Retina (tissue), 1 donor: ENCODE measurements at places on chromosomes 5 and 9.

GRCh38 chr5:125275725-125276090 lies 529.3 kb upstream of the ZNF608 start:
- DNase-seq, result no peak

- peak; percentile 2 for DNase-seq
Observed at GRCh38 chr9:112970939-112971338, 41.1 kb downstream of the ZNF883 start.

- no peak for DNase-seq
Observed at GRCh38 chr5:149839761-149840160, 104.8 kb downstream of the PDE6A start.

GRCh38 chr9:8365029-8365428 lies 565.5 kb upstream of the DMAC1 start:
- no peak for DNase-seq

DNA sequence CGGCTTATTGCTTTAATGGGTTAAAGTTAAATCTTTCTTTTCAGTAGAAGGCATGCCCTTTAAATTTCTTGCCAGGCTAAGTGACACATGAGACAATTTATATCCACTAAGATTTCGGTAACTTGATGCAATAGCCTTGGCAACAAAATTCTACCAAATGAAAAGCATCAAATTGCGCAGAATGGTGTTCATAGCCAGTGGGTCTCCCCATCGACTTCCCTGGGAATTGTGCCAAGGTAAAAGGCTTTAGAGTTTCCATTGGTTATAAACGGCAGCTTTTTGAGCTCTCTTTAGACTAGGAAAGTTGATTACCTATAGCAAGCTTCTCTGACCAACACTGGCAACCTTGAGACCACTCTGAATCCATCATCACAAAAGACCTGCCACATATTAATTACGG lies 358.4 kb downstream of the ARRDC3 start:
- DNase-seq, result no peak

- no peak for DNase-seq
Observed at GRCh38 chr5:140166911-140167310, 8.1 kb upstream of the CYSTM1 start.

- DNase-seq, result no peak
Observed at GRCh38 chr5:79488775-79489174, 25.2 kb downstream of the HOMER1 start.
